ENCODE measurements at places on chromosomes 4 and X.

GRCh38 chr4:15186149-15186548 is 183.9 kb downstream of the CPEB2 start:
- no peak for DNase-seq

- DNase-seq, result no peak
These were observed 14.3 kb upstream of the IL21 start for GRCh38 chr4:122635205-122635604.

- no peak for DNase-seq
These were observed 24.3 kb upstream of the PGM2 start for GRCh38 chr4:37802068-37802666.

DNA sequence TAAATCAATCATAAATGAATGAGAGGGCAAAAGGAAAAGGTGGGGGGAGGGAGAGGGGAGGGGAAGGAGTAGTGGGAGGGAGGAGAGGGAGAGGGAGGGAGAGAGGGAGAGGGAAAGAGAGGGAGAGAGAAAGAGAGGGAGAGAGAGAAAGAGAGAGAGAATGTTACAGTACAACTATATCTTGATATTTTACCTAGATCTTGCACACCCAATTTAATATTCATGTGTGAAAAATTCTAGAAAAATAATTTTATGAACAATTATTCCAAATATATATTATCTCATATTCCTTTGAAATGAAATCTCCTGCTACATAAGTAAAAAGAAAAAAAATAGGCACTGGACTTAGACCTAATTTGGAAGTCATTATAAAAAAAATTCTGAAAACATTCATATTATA is 120.0 kb downstream of the SCLT1 start:
- DNase-seq, result no peak

DNA sequence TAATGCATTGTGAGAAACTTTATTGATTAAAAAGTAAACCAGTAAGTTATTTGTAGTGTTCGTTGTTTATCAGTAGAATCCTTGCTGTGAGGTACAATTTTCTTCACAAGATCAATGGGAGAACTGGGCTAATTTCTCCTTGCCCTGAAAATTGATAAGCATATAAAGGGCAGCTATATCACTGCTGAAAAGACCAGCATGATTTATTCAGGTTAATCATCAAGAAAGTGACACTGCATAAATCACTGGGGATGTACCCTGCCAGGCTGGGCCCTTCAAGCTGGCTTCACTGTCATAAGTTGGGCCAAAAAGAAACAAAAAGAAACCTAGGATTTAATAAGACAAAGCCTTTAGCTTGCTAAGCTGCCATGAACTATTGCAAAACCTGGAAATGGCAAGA is 746.7 kb downstream of the STPG2 start:
- DNase-seq, result no peak

DNA sequence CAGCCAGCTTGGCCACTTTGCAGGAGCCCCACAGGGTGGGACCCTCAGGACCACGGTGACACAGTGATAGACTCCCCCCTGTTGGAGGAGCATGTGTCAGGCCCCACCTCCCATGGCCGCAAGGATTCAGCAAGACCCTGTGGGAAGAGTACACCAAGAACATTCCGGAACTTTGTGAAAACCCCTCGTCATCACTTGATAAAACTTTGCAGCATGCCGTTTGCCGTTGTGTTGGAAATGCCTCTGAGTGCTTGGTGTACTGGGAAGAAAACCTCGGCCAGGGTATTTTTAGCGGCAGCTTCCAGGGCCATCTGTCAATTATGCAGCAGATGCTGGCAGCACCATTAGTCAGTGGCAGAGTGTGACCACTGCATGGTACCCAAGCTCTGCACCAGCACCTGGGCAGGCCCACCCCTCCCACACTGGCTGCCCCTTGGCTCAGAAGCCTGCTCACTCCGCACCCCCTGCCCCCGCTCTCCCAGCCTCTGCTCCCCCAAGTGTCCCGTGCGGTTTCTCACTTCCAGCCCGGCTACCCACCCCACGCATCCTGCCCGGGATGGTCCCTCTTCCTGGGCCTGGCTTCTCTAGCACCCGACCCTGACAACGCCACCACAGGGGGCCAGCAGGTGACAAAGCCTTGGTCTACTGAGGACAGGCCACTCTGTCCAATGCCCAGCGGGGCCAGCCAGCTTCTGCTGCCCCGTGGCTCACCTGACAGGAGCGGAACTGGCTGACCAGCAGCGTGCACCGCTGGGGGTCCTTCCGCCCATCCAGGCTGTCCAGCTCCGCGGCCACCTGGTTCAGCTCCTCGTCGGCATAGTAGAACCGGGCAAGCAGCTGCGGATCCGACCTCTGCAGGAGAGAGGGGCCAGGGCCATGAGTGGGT is 65.0 kb downstream of the ZFYVE28 start:
- DNase-seq, result no peak

DNA sequence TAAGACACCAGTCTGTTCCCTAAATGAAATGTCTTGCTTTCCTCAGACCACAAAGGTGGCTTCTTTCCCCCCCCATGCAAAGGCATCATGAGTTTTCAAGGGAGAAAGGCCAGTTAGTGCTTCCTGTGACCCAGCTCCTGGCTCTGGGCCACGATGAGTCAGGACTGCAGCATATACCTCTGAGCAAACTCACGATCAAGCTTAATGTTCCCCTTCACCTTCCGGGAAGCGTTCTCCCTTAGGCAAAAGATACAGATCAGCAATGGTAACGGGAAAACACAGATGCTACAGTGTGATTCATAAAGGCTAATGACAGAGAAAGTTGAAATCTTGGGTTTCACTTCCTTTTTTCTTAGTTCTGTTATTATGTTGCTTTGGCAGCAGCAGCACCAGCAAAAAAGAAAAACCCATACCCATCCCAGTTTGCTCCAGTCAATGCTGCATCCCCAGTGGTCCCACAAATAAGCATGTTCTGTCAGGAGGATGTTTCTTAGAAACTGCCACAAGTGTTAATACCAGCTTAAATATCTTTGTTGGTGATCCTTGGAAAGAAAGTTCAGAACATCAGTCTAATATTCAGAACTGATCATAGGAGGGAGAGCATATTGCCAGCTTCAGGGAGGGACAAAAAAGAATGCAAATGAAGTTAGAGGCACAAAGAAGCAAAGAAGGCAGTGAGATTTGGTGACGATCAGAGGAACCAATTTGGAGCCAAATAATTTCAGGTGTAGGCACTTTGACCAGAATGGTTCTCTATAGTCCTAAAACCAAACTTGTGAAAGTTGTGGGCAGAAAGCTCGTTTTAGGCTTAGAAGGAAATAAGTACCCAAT is 41.2 kb downstream of the LONRF3 start:
- DNase-seq, result peak; percentile 91

DNA sequence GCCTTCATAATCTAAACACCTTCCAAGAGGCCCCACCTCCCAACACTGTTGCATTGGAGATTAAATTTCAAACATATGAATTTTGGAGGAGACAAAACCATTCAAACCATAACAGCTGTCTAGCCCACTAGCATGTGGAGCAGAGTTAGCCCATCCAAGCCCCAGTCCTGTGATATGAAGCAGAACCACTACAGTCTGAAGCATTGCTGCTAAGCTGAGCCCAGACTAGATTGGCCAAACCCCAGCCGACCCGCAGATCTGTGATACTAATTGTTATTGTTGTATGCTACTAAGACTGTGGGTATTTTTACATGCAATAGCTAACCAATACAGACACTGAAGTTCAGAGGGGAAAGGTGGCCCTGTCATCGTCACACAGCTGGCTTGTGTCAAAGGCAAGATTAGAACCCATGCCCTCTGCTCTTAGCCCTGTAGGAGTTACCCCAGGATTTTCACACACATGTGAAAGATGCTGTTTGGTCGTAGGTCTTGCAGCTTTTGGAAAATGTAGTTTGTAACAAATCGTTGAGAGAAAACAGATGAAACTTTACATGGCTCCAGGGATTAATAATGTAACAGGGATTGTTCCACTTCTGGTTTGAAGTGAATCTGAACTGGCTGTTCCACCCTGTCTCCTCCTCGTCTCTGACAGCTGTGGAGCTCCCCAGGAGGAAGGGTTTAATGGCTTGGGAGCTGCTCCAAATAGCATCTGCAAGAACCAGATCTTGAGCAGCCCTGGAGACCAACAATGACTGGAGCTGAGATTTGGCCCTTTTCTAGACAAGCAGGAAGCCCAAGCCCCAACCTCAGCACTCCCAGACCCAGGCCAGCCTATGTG is 517.5 kb downstream of the MID1IP1 start:
- no peak for DNase-seq

DNA sequence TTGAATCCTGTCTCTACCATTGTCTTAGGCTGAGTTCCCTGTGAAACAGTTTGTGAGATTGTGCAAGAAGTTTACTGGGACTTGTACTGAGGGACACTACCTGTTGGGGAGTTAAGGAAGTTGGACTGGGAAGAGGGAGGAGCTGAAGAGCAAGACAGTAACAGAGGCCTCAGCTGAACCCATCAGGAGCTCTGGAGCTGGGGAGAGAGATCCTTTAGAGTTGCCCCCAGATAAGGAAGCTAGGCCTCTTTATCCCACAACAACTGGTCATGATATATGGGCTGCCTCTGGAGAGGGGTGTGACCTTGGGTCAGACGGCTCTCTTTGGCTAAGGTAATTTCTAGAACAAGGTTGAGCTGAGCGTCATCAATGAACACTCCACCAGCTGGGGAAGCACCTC is 137.8 kb upstream of the SLC4A4 start:
- no peak for DNase-seq

- peak; percentile 38 for DNase-seq
These were observed 5.3 kb downstream of the MPC1L start for GRCh38 chrX:40628506-40628905.

- DNase-seq, result no peak
These were observed 391.0 kb upstream of the DIPK2B start for GRCh38 chrX:45591650-45592049.

- DNase-seq, result peak; percentile 96
These were observed 18.8 kb upstream of the TMSB4X start for GRCh38 chrX:12955882-12956703.

GRCh38 chrX:96435378-96436035 is 249.1 kb upstream of the DIAPH2 start:
- no peak for DNase-seq

- no peak for DNase-seq
These were observed 41.9 kb downstream of the RRAGB start for GRCh38 chrX:55759478-55759877.

GRCh38 chr4:149311076-149311475 is 504.6 kb downstream of the IQCM start:
- DNase-seq, result no peak

DNA sequence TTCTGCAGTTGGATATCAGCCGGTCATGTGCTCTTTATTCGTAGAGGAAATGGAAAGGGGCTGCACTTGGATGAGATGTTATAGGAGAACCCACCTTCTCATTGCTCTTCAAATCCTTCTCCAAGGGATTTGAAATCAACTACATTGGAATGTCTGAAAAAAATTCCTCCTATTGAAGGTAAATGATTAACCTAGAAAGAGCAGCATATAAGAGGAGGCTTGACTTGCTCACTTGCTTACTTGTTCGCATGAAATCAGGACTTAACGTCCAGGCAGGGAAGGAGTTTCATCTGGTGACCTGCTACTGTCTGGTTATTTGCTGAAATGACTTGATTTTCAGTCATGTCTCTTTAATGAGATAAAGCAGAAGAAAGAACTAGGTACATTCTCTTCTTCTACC is 338.4 kb upstream of the NOCT start:
- DNase-seq, result no peak

- no peak for DNase-seq
These were observed 383.4 kb downstream of the ANKRD50 start for GRCh38 chr4:124329134-124329533.

GRCh38 chr4:64520421-64520820 is 111.2 kb upstream of the TECRL start:
- DNase-seq, result no peak

DNA sequence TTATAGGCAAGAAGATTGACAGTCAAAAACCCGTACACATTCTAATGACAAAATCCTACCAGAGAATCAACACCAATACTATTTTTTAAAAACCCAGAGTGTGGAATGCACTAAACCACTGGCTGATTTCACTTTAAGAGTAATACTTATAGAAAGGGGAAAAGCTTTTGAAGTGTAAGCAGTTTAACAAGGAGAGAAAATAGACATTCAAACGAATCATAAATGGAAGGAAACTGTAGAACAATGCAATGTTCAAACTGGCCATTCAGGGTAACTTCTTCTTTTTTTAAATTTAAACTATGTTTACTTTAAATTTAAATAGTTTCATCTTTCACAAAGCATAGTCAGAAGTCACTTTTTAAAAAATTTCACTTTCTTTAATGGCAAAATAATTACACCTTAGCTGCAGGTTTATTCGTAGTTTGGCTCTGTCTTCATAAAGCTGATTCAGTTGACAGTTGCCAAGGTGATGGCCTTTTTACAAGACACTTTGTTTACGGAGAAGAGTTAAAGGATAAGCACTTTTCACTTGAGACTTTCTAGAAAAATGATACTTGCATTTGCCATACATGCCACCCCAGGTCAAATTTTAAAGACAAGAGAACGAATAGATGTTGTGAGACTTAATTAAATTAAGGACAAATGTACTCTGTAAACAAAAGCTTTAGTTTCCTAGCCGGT is 82.4 kb upstream of the KLF3 start:
- no peak for DNase-seq

DNA sequence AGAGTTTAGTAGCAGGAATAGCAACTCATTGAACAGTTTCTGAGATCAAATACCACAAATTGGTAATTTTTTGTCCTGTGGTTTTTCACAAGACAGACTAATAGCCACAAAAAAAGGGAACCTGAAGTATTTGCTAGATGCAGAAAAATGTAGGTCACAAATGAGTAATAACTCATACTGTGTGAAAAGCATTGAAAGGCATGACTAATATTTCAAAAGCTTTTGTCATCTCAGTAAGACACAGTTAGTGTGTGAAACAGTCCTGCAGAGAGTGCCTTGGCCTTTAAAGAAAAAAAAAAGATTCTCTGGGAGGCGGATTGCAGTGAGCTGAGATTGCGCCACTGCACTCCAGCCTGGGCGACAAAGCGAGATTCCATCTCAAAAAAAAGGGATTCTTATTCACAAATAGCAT is 31.4 kb upstream of the SLC25A31 start:
- peak; percentile 92 for DNase-seq

DNA sequence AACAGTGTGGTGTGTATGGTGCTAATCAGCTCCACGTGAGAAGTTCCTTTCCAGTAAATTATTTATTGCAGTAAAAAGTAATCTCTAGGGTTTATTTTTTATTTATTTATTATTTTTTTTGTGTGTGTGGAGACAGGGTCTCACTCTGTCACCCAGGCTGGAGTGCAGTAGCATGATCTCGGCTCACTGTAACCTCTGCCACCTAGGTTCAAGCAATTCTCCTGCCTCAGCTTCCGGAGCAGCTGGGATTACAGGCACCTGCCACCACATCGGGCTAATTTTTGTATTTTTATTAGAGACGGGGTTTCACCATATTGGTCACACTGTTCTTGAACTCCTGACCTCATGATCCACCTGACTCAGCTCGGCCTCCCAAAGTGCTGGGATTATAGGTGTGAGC is 606.9 kb downstream of the PCDH7 start:
- DNase-seq, result no peak
